ENCODE measurements at places on chromosomes 2 and 18.

- no peak for DNase-seq
Observed at GRCh38 chr2:183532514-183532913, 408.3 kb downstream of the NUP35 start.

GRCh38 chr2:129860088-129860487, 119.4 kb upstream of the RAB6C start:
- DNase-seq: no peak

GRCh38 chr2:134468164-134468563, 214.3 kb downstream of the MGAT5 start:
- no peak for DNase-seq

GRCh38 chr2:10900216-10901109, 11.3 kb upstream of the KCNF1 start:
- no peak for DNase-seq

- no peak for DNase-seq
Observed at GRCh38 chr2:114727012-114727411, 284.6 kb downstream of the DPP10 start.

DNA sequence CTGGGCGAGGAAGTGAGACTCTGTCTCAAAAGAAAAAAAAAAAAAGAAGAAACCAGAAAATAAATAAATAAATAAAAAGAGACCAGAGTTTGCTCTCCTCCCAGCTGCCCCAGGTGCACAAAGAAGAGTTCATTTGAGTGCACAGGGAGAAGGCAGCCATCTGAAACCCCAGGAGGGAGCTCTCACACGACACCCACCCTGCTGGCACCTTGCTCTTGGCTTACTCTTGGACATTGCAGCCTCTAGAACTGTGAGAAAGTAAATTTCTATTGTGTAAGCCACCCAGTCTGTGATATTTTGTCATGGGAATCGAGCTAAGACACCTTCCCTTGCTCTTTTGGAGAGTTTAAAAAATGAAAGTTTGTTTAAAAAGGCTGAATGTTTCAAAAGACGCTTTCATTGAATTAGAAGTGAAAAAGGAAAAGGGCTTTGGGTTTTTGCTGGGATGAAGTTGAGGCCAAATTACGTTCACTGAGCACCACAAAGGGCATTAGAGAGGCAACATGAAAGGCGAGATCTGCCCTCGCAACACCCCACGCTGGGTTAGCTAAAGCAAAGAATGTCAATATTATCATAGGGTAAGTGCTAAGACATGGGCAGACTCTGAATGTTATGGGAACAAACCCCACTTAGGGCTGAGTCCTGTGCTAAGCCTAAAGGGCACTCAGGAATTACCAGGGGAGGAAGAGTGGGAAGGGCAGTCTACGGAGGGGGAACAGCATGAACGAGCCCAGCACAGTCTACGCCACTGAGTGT, 128.9 kb upstream of the RIOK3 start:
- no peak for DNase-seq

GRCh38 chr18:57951999-57952774, 91.8 kb upstream of the NEDD4L start:
- DNase-seq: no peak

DNA sequence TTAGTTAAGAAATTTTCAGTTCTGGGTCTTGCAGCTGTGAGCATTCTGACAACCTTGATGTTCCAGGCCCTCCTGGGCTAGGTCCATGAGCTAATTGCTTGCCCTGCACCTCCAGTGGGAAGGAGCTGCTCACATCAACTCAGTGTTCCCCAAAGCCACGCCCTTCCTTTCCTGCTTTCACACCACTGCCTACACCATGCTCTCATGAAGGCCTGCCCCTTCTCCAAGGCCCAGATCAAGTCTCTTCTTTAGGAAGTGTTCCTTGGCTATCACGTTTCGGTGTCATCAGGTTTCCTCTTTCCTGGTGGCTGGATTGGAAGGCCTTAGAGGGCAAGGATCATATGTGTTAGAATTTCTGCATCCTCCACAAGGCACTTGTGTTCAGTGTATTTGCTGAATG, 18.8 kb downstream of the TMEM127 start:
- DNase-seq: no peak

GRCh38 chr2:158091647-158092046, 10.0 kb upstream of the UPP2 start:
- no peak for DNase-seq

DNA sequence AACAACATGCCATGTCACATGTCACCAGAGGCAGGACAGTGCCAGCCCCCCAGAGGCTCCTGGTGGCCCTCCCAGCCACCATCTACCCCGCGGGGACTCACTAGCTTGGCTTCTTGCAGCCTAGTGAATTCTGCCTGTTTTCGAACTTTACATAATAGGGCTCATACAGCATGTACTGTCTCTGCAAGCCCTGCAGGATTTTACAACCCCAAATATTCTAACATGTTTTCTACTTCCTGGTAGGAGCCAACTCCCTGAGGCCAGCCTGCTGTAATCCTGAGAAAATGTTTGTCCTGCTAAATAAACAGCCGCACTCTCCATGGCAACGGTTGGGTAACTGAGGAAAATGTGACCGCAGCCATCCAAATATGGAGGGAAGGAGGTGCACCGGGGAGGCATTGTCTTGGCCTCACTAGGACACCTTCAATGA, 2.7 kb downstream of the PER2 start:
- no peak for DNase-seq

DNA sequence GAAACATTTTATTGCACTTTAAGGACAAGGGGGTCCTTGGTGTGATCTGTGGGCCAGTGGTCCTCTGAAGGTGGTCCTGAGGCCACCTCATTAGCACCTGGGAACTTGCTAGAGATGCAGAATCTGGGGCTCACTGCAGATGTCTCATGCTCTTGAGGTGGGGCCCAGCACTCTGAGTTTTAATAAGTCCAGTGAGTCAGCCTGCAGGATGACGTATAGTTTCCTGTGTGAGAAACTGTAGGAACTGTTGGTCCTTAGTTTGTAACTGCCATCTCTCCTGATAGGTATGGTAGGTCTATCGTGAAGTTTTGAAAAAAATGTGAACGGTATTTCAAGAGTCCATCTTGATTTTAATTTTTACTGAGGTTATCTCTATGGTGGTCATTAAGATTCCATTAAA, 2.8 kb downstream of the TRPM8 start:
- DNase-seq: no peak

- no peak for DNase-seq
Observed at GRCh38 chr2:160144280-160144990, 55.6 kb downstream of the ITGB6 start.

DNA sequence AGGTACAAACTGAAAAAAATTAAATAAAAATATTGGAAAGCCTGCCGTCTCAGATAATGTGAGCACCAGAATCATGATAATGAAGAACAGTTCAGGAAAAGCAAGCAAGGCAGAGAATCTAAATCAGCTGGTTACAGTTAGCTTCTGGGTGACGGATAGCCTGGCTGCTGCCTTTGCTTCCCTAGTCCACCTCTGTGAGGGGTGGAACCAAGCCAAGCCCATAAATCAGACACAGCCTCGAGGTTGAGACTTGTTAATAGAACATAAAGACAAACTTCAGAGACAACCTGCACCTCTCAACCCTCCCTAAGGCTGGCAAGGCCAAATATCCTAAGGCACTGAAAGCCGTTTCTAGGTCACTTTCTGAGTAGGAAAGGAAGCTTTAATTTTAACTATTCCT, 334.7 kb upstream of the SLC39A10 start:
- no peak for DNase-seq

- no peak for DNase-seq
Observed at GRCh38 chr2:134029418-134029817, 224.5 kb upstream of the MGAT5 start.

DNA sequence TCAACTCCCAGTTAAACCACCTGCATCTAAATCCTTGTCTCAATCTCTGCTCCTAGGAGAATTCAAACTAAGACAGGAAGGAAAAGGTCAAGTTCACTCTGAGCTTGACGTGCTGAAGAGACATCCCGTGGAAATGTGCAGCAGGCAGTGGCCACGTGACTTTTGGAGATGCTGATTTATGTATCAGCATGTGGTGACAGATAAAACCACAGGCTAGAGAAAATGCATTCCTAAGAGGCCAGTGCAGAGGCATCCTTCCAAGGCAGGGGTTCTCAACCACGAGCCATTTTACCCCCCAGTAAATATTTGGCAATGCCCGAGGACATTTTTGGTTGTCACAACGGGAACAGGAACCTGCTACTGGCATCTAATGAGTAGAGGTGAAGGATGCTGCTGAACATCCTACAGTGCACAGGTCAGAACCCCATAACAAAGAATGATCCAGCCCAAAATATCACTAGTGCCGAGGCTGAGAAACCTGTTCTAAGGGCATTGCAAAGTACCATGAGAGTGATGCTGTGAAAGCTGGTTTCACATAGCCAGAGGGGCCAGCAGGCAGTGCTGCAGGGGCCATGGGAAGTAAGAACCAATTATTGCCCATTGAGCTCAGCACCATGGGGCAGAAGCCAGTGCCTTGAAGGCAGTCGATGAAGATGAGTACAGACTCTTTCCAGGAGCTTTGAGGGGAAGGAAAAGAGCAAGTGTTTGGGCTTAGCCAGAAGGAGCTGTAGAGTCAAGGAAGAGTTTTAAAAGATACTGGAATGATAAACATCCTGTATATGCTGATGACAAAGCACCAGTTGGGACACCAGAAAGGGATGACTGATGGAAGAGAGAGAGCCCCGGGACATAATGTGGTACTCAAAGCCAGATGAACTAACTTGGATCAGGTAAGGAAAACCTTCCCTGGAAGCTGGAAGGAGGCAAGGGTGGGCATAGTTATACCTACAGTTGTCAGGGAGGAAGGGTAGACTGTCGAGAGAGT, 174.6 kb downstream of the HAUS1 start:
- no peak for DNase-seq

- DNase-seq: no peak
Observed at GRCh38 chr2:45774688-45775244, 123.3 kb downstream of the PRKCE start.

Measured in GM12892 (cell line).